Activated T-cell treated with anti-CD3 and anti-CD28 coated beads for 48 hours (primary cell): ENCODE measurements at places on chromosomes 1 and 21.
A peak's percentile ranks its signal among the peaks of the same experiment; 100 is the strongest.

DNA sequence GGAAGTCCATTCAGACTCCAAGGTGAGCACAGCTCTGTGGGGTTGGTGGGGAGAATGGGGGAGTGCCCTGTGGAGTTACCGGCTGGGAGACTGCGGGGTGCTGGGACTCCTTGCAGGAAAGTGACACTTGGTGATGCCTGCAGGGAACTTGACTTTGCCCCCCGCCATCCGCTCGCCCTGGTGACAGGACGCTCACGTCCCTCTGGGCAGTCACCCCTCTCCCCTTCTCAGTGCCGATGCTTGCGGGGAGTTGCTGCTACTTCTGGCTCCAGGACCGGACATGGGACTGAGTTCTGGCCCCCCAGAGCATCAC lies 209.5 kb upstream of the C1orf174 start:
- no peak for DNase-seq

GRCh38 chr1:175314300-175314699 lies 121.7 kb upstream of the KIAA0040 start:
- DNase-seq: no peak

GRCh38 chr1:98794196-98794886 lies 132.8 kb downstream of the SNX7 start:
- peak; percentile 19 for DNase-seq

- no peak for DNase-seq
These were observed 104.1 kb downstream of the NTNG1 start for GRCh38 chr1:107244709-107245500.

GRCh38 chr1:234320549-234320948 lies 52.7 kb upstream of the COA6 start:
- DNase-seq: no peak

DNA sequence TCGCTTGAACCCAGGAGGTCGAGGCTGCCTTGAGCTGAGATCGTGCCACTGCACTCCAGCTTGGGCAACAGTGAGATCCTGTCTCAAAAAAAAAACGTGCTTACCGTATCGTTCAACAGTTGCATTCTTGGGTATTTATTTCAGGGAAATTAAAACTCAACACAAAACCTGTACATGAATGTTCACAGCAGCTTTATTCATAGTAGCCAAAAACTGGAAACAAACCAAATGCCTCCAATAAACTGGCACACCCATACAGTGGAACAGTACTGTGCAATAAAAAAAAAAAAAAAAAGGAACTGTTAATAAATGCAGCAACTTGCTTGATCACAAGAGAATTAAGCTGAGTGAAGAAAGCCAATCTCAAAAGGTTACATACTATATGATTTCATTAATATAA lies 6.7 kb downstream of the KHDRBS1 start:
- DNase-seq: no peak
